ENCODE measurements at places on chromosomes 12 and 14.

DNA sequence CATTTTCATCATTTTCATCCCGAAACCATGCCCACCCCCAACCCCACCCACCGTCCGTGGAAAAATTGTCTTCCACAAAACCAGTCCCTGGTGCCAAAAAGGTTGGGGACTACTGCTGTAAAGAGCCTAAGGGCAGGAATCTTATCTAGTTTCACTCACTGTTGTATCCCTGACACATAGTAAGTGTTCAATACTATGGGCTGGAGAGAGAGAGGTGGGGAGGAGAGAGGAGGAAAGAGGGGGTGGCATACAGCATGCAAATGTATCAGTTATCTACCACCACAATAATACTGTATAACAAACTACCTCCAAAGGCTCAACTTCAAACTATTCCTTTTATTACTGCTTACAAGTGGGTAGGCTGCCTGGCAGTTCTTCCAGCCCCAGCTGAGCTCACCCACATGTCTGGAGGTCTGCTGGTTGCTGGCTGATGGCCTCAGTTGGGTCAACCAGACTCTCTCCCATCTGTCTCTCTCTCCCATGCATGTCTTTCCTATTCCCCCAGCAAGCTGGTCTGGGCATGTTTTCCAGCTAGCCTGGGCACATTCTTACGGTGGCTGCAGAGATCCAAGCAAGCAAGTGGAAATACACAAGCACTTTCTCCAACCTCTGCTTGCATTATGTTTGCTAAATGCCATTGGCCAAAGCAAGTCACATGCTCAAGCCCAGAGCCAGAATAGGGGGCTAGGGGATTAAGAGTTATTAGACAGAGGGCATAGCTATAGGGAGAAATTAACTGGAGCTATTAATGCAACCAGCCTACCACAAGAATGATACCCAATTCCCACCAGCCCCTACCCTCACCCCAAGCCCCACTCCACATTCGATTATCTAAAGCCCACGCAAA is 31.6 kb upstream of the FICD start:
- no peak for DNase-seq

DNA sequence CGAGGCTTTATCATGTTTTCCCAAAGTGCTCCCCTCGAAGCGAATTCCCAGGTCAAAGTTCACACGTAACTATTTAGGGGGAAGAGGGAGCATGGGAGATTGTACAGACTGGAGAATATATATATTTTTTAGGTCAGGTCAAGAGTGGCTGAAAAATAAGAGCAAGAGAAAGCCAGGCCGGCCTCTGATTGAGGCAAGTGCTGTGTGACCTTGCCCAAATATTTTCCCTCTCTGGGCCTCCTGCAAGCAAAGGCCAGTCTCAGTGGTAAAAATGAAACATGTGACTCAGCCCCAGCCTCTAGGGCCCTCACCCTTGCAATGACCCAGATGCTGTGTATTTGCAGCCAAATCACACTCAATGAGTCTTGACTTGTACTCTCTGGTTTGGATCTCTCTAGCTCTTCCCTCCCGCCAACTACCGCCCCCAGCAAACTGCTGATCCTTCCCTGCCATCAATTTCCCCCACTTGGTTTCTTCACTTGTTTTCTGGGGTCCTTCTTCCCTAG is 34.1 kb downstream of the SMUG1 start:
- DNase-seq: no peak

DNA sequence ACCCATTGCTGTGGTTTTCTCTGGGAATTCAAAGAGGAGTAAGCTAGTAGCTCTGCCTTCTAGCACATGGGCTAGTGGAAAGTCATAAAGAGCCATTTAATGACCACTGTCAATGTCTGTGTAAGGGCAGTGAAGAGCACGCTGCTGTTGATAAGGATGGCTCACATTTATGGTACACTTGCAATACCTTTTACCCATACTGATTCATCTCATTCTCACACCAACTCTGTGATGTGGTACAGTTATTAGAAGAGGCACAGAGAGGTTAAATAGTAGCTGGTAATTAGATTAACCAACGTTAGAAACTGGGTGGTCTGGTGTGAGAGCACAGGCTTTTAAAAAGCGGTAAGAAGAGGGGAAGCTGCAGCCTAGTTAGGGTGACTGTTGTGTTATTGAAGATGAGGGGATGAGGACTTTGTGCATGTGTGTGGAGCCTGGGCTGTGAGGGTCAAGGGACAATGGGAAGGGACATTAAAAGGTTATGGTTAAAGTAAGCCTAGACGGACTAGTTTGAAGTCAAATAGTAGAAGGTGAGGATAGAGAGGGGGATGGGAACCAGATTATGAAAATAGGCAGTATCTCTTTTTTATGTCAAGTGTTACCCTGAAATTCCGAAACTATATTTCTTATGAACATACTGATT is 25.2 kb downstream of the RASSF3 start:
- DNase-seq: no peak

- peak; percentile 21 for DNase-seq
Measured at GRCh38 chr12:100995201-100995600, 200.6 kb downstream of the ANO4 start.

- DNase-seq: no peak
Measured at GRCh38 chr12:102528111-102528510, 47.7 kb upstream of the IGF1 start.

Measured in GM12864 (cell line).